ENCODE measurements at places on chromosomes 3 and 15.

DNA sequence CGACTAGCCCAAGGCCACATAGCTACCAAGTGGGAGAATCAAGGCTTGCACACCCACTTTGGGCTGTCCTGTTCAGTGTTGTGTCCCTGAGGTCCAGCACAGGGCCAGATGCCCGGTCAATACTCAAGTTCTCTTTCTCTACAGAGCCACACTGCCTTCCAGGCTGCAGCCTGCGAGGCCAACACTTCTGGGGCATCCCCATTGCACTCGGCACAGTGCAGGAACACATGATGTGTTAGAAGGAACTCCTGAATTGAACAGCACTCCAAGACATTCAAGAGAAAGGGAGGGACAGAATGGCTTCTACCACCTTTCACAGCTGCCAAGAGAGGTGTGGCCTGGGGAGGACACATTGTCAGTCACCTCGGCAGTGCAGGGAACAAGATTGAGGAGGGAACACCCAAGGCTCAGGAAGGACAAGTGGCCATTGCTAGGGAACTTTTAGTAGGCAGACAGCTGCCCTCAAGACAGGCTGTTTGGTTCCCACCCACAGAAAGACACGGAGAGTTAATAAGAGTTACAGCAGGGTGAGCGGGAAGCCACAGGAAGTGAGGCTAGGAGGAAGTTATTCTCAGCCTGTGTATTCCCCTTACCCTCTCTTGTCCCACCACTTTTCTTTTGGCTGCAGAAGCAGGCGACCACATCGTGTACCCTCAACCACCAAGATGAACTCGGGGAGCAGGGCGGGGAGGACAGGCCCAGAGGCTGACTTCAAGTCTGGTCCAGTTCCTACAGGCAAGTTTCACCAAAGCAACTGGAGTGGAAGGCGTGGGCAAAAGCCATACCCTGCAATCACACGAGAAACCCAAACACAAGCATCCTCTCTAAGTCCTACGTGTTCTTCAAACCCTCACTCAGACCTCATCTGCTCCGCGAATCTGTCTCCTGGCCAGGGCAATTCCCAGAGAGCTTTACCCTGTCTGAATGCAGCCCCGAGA lies 69.4 kb downstream of the SRGAP3 start:
- DNase-seq = no peak

DNA sequence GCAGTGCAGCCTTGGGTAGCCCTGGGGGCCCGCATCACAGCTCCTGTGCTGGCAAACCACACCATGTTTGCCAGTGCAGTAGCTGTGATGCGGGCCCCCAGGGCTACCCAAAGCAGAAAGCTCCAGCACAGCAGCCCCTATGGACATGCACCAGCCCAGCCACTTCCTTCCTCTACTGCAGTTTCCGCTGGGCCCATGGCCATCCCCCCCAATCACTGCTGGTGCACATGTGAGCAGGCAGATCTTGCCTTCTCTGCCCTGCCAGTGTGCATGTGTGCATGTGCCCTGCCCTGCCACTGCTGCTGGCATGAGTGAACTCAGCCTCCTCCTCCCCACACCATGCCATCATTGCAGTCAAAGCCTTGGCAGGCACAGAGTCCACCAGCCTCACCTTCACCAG lies 20.1 kb upstream of the MINAR1 start:
- DNase-seq = no peak

DNA sequence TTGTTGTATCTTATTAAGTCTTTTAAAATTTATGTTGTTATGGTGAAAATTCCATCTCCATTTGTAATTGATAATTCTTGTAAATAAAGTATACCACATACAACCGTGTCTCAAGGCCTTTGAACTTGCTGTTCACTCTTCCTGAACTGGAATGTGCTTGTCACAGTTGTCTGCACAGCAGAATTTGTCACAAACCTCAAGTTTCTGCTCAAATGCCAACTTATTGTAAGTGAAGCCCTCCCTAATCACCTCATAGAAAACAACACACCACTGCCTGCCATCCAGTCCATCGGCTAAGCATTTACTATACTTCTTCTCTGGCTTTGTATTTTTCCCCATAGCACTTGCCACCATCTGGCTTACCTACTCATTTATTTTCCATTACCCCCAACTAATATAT lies 192.3 kb downstream of the THRB start:
- no peak for DNase-seq

DNA sequence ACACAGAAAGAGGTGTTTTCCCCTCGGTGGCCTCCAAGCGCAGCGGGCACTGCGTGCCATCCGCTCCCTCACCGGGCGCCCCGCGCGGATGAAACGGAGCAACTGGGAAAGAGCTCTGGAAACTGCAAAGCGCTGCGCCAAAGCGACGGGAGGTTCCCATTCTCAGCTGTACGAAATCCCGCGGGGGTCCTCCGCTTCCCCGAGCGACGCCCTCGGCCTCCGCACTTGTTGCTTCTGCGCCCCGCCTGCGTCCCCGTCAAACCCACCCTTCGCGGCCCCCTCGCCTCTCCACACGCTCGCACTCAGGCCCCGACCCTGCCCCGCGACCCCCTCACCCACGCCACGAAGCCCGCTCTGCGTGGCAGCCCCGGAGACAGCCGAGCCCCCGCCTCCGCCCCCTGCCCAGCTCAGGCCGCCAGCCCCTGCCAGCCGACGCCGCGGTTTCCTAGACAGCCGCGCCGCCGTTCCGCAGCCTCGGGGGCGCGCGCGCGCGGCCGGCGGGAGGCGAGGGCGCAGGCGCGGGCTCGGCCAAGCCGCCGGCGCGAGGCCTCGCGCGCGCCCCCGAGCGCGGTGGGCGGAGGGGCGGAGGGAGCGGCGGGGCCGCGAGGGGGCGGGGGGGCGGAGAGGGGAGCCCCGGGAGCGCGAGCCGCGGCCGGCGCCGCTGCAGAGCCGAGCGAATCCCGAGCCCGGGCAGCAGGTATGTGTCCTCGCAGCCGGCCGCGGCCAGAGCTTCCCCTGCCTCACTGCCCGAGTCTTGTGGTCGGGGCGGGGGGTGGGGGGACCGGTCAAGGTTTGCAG lies at the start of gene TMEM266:
TSS of gene TMEM266 (plus strand) at position 666 of the 798 bp plus-strand sequence. CDS start 74,279 bp downstream, outside the sequence.
- no peak for DNase-seq

DNA sequence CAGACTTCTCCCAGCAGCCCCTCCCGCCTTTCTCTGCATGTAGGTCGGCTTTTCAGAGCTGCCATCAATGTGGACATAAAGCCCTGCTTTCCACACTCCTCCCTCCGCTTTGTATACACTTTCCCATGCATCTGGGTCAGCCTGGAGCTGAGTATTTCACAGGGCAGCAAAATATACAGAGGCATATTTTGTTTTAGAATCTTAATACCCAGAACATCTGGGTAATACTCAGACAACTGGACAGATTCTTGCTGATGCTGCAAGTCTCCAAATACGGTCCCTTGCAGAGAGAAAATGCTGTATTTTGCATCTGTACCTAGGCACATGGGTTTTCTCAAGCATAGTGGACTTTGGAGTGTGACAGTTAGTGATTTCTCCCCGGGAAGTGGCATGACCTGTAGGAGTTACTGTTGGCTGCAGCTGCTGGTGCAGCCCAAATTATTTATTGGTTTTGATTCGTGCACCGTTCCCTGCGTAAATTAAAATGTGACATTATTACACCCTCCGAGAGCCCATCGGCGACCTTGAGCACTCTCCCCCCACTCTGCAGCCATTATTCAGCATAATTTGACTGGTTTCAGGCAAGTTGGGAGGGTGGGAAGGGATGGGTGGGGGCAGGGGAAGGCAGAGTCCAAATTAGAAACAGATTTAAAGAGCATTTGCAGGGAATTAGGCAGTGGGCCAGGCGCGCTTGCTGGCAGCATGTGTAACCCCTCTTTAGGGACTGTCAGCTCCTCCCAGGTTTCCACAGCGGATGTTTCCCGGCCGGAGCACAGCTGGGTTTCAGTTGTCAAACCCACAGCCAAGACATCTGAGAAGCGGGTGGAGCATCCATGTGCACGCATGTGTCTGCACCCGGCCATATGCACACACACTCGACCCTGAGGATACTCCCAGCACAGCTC lies 100.8 kb downstream of the CPN2 start:
- no peak for DNase-seq

DNA sequence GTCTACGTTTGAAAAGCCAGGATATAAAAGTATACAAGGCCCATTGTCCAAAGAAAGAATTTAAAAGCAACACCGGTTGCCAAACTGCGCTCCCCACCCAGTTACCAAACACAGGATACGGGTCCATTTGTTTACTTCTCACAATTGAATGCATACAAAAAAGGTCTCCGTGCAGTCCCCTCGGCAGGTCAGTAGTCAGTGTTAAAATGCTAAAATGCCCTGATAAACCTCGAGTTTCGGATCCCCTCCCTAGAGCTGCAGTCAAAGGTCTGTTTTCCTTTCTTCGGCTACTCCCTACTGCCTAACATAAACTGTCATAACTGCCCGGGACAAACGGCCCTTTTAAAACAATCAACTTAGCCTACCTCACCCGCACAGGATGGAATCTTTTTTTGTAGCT lies 534.6 kb downstream of the FOXP1 start:
- no peak for DNase-seq

DNA sequence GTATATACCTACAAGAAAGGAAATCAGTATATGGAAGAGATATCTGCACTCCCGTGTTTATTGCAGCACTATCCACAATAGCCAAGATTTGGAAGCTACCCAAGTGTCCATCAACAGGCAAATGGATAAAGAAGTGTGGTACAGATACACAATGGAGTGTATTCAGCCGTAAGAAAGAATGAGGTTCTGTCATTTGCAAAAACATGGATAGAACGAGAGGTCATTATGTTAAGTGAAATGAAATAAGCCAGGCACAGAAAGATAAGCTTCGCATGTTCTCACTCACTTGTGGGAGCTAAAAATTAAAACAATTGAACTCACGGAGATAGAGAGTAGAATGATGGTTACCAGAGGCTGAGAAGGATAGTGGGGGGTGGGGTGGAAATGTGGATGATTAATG lies 53.1 kb downstream of the FAM81A start:
- DNase-seq = no peak

- no peak for DNase-seq
Observed at GRCh38 chr15:98381446-98381845, 266.9 kb upstream of the IGF1R start.

- DNase-seq = no peak
Observed at GRCh38 chr3:128523591-128523990, 30.6 kb upstream of the GATA2 start.

DNA sequence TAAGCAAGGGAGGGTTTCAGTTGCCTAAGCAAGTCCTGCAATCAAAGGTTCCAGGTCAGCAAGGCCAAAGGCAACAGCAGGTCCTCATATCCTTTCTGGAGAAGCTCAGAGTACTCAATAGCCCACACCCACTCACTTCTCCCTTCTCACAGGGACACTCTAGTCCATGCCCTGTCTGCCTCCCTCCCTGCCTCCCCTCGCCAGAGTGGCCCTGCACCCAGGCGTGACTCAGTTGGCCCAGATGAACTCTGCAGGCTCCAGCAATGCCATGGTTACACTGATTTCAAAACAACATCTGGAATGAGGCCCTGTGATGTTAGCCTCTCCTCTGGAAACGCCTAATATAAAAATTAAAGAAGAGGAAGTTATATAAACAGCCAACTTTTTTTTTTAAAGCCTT lies 32.9 kb downstream of the IL16 start:
- no peak for DNase-seq

- DNase-seq = no peak
Observed at GRCh38 chr3:19885468-19885867, 48.5 kb downstream of the EFHB start.

DNA sequence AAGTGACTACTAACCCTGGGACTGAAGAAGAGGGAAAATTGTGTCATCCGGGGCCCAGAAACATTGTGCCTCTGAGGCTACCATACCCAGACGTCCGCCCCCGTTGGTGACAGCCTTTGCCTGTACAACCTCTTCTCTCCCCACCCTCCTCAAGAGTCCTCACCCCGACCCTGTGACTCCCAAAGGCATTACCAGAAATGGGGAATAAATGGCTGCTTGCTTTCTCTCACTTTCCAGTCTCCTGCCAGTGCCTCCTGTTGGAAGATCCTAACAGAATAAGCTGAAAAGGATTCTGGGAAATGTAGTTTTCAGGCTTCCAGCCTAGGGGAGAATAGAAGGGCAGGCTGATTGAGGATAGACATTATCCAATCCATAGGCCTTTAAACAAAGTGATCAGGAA lies 30.8 kb upstream of the SLC25A36 start:
- no peak for DNase-seq

DNA sequence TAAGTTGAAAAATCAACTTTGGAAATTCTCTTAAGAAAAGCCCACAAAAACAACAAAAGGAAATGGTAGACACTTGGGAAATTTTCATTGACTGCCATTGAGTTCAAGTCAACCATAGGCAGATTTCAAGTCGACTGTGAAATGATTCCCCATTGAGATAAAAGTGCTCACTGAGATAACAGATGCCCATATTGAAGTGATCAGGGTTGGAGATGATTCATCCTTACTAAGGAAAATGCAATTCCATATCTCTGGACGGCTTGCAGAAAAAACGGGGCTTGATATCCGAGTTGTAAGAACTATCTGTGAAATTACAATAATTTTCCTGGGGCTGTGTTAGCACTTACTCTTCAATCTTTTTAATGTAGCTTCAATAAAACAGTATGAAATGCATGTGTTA lies 373.1 kb upstream of the THRB start:
- DNase-seq = no peak

- no peak for DNase-seq
Observed at GRCh38 chr3:126880901-126881300, 102.0 kb upstream of the PLXNA1 start.

GRCh38 chr3:62039586-62039985 lies 333.8 kb downstream of the FEZF2 start:
- no peak for DNase-seq

DNA sequence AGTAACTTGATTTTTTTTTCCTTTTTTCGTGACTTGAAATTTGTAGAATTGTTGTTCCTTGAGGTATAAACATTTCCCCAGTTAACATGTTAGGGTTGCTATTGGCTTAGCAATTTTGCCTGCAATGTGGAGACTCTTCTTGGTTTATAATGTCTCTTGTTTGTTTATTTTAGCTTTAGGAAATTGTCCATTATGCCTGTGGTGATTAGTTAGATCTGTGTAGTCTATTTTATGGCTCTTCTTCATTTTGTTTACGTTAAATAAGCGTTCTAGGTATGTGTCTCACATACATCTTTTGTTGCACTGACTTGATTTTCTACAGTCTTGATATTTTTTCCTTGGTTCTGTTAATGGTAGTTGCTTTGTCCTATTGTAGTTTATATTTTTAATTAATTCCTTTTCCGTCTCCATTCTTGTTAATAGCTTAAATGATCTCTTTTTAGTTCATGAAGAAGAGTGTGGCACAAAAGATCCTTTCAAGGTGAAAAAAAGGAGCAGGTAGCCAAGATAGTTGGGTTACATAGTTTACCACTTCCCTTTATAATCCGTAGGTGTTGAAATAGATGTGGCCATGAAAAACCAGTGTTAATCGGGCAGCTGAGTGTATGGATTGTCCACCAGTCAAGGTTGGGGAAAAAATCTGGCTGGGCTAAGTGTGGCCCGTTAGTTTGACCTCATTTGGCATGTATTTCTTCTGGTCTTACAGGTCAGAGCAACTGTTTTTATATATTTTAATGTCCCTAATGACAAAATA lies 12.1 kb downstream of the IQGAP1 start:
- no peak for DNase-seq

DNA sequence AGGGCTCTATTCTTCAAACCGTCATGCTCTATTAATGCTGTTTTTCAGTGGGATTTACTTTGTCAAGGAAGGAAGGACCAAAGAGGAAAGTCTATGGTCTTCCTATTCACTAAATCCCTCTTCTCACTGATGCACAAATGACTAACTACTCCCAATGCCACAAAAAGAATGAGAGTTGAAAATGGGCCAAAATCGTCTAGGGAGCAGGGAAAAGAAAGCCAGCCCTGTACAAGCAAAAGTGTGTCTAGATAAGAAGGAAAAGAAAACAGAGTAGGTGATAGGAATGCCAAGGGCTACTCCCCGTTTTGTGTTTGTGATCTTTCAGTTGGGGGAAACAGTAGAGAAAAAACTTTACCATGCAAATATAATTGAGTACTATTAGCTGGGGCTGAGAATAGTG lies 97.2 kb upstream of the TMCO5A start:
- DNase-seq = no peak

All from LNCaP clone FGC (cell line).